Effector CD8-positive, alpha-beta T cell (primary cell): ENCODE measurements at places on chromosomes 5 and 9.

- DNase-seq, result no peak
Observed at GRCh38 chr9:24413651-24414050, 132.0 kb downstream of the IZUMO3 start.

DNA sequence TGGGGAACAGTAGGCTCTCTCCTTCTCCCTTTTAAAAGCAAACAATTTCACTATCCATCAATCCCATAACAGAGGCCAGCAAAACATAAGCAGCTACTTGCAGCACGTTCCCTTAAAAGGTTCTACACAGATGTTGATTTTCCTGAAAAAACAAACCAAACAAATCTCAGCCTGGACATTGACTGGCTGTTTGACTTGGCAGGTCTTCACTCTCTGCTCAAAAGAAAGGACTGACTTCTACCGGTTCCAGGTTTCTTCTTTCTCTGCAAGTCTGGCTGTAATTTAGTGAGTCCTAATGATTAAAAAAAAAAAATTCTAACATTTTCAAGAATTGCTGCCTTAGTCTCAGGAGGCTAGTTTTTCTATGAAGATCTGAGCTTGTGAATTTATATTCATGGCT is 203.1 kb upstream of the EFNA5 start:
- no peak for DNase-seq

DNA sequence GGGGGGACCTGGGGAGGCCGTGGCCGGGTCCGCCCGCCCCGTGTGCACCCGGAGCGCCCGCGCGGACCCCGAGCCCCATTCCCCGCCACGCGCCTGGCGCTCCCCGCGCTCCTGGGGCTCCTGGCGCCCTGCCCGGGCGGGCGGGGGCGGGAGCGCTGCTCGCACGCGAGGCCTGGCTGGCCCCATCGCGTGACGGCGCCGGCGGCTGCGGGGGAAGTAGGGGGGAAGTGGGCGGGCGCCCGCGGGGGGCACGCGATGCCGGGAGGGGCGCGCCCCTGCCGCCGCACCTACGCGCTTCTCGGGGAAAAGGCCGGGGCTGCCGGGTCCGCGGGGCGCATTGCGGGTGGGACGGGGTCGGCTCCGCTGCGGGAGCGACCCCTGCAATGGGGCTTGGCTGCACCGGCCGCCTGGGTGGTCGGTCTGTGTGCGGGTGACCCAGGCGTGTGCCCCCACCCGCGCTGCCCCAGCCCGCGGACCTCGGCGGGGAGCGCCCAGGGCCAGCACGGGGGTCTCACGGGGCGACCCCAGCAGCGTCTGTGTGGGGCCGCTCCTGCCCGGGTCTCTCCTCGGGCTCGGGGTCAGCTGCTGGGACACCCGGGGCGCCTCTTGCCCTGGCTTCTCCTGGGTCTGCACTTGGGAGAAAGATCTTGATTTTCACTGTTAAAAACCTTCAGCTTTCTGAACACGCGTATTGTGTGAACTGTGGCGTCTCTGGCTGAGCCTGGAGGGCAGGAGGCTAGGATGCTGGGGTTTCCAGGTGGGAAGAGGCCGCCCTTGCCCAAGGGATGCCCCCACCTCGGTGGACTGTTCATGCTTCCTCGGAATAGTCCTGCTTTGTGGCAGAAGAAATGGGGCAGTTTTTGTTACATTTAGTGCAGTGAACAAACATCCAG is 52.4 kb downstream of the AHRR start:
- peak; percentile 39 for DNase-seq

DNA sequence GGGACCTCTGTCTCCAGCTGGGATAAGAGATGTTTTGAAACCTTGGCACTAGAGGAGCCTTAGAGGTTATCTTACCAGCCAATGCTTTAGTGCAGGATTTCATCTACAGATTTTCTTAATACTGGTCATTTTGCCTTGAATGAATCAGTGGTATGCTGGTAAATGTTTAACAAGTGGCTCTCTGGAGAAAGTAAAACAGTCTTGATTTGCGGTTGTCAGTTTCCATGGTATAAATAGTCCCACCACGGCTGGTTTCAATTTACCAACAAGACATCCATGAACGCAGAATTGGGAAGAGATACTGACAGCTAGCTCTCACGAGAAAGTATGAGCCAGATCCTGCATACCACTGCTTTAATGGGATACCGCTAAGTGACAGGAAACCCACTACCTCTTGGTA is 56.7 kb upstream of the CXCL14 start:
- no peak for DNase-seq

- peak; percentile 36 for DNase-seq
Observed at GRCh38 chr9:136512651-136513071, 29.8 kb upstream of the SEC16A start.

- no peak for DNase-seq
Observed at GRCh38 chr5:168022446-168023169, 268.8 kb upstream of the WWC1 start.

DNA sequence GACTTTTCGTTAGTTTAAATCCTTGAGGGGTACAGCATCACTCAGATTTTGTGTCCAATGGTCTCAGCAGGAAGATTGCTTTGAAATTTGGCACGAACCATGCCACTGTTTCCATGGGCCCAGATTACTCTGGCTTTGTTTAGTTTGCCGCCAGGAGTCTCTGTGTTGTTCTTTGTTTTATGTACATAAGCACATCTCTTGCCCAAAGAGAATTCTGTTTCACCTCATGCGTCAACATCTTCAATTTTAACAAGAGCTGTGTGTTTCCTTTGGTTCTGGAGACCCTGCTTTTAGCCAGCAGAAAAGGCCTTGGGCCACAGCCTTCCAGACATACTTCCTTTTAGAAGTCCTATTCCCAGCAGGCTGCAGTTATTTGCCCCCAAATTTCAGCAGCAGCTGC is 62.4 kb downstream of the TNPO1 start:
- DNase-seq, result no peak

GRCh38 chr5:122880749-122881148 is 35.3 kb downstream of the SNX24 start:
- DNase-seq, result no peak

DNA sequence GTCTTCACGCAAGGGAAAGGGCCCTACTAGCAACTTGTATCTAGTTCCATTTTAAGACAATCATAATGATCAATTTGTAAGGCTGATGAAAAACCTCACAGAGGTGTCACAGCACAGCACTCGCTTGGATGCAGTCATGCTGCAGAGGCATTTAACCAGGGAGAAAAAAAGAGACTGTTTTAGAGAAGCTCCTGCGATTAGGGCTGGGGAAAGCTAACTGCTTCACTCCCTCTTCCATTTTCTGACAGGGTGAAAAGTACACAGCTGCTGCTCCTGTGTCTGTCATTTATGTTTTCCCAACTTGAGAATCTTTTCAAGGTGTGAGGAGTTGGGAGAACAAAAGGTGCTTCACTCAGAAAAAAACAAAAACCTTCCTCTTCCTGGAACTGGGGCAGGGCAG is 106.4 kb downstream of the CDK5RAP2 start:
- DNase-seq, result no peak

- no peak for DNase-seq
Observed at GRCh38 chr5:30956251-30956650, 237.2 kb upstream of the CDH6 start.

- no peak for DNase-seq
Observed at GRCh38 chr9:89536145-89536574, 38.2 kb upstream of the SEMA4D start.

DNA sequence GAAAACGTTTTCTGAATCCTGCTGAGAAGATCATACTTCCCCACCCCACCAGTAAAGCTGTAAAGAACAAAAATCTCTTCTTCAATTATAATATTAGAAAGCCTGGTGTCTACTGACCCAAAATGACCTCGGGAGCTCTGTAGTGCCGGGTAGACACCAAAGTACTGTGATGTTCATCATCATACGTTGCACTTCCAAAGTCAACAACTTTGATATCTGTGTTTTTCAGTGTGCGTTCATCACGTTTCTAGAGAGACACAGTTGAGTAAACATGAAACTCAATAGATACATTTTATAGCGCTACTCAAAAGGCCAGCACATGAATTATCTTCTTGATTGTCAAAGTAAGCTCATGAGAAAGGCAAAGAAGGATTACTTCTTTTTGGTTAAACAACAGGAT is 14.6 kb downstream of the CLK4 start:
- DNase-seq, result no peak

DNA sequence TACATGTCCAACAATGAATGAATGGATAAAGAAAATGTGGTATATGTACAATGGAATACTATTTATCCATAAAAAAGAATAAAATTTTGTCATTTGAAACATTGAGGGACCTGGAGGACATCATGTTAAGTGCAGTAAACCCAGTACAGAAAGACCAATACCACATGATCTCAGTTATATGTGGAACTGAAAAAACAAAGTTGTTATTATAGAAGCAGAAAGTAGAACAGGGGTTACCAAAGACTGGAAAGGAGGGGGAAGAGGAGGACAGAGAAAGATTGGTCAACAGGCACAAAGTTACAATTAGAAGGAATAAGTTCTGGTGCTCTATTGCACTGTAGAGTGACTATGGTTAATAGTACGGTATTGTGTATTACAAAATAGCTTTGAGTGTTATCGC is 233.8 kb downstream of the SEMA6A start:
- DNase-seq, result no peak

- DNase-seq, result no peak
Observed at GRCh38 chr9:115142517-115143270, 24.7 kb upstream of the TNC start.

DNA sequence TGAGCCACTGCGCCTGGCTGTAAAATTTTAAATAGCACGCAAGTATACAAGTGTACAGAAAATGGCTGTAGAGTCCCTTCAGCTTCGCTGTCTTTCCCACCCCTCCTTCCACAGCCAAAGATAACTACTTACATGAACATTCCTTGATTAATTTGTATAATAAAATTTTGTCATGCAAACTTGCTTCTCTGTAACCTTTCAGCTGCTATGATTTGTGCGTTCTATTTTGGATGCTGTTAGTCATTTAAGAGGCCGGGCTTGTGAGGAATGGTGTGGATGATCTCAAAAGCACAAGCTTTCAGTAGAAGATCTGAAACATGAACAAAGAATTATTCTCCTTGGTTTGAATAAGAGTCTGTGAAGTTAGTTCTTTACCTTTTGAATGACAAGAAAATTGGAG is 115.0 kb upstream of the TLE1 start:
- DNase-seq, result no peak

GRCh38 chr9:87615547-87616148 is 110.3 kb upstream of the CTSL start:
- DNase-seq, result no peak

- DNase-seq, result no peak
Observed at GRCh38 chr5:132896685-132897084, 23.2 kb downstream of the LEAP2 start.

GRCh38 chr5:1727571-1727970 is 72.1 kb downstream of the MRPL36 start:
- no peak for DNase-seq

GRCh38 chr5:161312882-161313281 is 233.6 kb downstream of the GABRB2 start:
- no peak for DNase-seq

GRCh38 chr5:33833237-33833575 is 58.6 kb downstream of the ADAMTS12 start:
- no peak for DNase-seq

- no peak for DNase-seq
Observed at GRCh38 chr9:70455993-70456704, 41.7 kb upstream of the KLF9 start.

DNA sequence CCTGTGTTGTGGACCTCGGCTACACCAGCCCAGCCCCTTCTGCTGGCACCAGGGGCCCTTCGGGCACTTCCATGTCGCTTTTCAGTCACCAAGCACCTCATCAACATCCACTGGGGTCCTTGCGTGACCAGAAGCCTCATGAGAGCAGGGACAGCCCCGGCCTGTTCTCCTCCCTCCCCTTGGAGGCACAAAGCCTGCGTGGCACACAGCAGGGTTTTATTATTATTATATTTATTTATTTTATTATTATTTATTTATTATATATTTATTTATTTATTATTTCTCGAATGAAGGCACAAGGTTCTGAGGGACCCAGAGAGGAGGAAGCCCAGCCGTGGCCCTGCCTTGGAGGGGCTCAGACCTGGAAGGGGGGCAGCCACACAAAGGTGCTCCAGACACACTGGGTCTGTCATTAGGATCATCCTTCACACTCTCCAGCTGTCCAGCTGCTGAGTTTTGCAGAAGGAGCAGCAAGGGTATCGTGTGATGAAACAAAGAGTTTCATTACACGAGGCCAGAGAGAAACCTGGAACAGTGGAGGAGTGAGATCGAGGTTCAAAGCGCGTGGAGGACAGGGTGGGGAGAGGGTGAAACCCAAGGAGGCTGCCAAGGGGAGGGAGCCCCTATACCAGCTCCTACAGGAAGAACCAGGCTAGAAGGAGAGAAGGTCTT is 5.2 kb downstream of the VAV2 start:
- DNase-seq, result no peak

GRCh38 chr9:137286975-137287383 is 9.5 kb downstream of the TOR4A start:
- DNase-seq, result no peak

DNA sequence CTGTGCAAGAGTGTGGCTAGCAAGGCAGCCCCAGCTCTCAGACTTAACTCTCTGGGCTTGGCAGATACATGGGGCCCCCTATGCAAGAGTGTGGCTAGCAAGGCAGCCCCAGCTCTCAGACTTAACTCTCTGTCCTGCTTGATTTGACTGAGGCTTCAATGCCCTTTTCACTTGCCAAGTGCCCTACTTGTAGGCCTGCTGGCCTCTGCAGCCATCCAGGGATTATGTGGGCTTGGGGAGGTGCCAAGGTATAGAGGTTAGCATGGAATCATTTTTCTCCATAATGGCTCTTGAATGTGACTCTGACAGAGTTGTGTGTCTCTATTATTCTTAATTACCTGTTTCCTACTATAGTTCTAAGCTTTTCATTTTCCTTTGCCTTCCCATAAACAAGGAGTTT is 115.5 kb upstream of the RUSC2 start:
- no peak for DNase-seq

DNA sequence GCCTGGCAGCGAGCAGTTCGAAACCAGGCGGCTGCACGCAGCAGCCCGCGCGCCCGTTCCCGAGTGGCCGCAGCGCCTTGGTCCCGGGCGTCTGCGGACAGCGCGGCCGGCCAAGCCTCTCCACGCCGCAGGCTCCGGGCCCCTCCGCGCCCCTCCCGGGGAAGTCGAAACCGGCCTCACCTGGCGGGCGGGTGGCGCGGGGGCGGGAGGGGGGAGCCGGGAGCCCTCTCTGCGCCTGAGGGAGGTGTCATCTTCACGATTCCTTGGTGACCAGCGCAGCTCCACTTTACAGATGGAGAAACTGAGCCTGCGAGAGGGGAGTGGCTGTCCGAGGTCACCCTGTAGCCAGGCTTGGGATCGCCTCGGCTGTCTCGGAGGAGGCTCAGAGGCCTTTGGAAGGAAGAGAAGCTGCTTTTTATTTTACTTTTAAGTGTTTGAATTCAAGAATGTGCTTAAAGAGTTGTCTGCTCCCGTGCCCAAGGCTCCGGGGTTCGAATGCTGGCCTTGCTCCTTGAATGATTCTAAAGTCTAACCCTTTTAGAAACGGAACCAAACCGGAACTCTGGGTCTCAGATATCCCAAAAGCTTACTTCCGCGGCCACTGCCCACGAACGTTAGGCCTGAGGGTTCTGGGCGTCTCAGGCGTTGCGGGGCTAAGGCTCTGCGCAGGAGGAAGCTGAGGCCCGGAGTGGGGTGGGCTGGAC is 662 bp downstream of the SUSD3 start:
- peak; percentile 17 for DNase-seq
